ENCODE measurements at places on chromosomes 5 and 9.

DNA sequence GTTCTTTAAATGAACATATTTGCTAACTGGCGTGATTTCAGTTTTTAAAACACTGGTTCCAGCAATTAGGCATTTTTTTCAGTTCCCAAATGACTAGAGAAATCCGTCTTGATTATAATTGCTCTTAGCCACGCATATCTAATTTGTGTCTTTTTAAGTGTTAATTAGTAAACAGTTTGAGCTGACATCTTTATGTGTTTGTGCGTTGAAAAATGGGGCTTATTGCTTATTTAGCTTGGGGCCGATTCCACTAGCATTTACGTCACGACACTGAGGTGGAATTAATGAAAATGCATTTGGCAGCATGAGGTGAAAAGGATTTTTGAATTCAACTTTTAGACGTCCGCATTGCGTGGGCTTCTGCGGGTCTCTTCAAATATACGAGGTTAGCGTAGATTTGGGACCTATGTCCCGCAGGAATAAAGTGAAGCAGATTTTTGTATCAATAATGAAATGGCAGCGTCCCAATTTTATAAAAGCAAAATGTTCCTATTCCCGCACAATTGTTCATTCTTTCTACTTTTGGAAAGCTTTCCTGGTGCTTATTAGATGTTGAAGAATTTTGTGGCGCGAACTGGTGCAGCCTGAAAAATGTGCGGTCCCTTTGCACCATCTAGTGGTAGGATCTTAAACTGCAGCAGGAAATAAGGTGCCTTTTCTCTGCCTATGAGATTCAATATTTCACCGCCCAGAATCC is 122.7 kb upstream of the LMX1B start:
- peak; percentile 54 for DNase-seq

DNA sequence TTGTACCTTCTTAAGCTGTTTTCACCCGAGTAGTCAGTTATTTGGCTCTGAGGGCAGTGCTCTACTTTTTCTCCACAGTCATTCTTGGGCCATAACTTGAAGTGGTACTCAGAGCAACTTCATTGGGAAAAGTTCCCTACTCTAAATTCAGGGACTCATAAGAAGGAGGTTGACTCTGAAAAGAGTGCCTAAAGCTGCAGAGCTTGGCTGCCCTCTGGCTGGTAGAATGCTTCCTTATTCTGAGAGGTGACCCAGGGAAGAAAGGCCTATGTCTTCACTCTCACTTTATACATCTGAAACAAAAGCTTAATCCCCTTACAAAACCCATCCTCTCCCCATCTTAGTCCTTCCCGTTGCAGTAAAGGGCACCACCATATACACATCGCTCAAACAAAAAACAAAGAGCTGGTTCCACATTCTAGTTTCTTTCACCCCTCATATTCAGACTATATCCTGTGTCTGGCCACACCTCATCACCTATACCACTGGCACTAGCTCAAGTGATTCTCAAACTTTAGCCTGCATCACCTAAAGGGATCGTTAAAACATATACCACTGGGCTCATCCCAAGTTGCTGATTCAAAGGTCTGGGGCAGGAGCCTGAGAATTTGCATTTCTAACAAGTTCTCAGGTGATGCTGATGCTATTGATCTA is 7.9 kb downstream of the IGIP start:
- DNase-seq = no peak

GRCh38 chr5:8848997-8849594 is 696.8 kb downstream of the SEMA5A start:
- no peak for DNase-seq

DNA sequence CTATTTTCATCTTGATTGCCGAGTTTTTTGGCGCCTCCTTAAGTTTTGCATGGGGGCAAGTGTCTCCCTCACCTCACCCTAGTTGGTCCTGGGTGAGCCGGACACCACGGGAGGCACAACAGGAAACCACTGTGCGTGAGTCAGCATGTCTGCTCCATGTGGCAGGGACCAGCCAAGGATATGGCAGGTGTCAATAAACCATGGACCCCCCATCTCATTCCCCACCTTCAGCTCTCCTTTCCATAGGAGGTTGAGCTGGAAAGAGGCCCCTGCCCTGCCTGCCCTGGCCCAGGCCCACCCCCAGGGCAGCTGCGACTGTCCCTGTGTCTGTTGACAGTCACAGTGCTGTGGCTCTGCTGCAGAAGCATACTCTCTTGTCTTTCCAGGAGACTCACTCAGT is 3.1 kb downstream of the SPACA9 start:
- no peak for DNase-seq

- DNase-seq = no peak
Observed at GRCh38 chr9:33230756-33231622, 9.0 kb upstream of the SPINK4 start.

GRCh38 chr9:5778805-5779204 is 54.1 kb downstream of the ERMP1 start:
- DNase-seq = no peak

DNA sequence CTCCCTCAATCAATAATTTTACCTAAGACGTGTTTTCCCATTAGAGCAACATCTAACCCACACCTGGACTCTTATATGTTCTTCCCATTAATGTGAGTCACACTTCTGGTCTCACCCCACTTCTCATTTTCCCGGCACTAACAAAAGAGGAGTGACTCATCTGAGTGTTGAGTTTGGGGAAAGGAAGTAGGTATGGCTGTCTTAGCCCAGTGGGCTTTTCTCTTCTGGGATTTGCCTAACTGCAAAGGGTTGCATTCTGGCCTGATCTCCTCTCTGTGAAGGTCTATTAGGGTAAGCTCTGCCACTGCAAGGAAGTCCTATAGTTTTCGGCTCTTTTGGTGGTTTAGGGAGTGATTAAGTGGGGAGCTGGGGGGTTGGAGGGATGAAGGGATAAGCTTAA is 195.6 kb downstream of the KIAA0825 start:
- no peak for DNase-seq

DNA sequence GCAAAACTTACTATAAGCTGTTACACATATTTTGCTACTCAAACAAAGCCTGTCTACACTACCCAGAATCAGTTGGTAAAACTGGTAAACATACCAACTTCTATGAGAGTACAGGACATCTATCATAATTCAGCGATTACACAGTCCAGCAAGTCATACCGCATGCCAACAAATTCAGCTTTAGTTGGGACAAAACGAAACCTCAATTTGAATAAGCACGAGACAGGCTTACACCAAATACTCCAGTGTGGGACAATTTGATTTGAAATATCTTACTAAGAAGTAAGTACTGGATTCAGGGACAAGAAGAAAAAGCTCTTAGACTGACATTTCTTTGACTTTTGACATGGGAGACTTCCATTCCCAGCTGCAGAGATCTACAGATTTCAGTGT is 2.0 kb downstream of the NRG2 start:
- DNase-seq = no peak

DNA sequence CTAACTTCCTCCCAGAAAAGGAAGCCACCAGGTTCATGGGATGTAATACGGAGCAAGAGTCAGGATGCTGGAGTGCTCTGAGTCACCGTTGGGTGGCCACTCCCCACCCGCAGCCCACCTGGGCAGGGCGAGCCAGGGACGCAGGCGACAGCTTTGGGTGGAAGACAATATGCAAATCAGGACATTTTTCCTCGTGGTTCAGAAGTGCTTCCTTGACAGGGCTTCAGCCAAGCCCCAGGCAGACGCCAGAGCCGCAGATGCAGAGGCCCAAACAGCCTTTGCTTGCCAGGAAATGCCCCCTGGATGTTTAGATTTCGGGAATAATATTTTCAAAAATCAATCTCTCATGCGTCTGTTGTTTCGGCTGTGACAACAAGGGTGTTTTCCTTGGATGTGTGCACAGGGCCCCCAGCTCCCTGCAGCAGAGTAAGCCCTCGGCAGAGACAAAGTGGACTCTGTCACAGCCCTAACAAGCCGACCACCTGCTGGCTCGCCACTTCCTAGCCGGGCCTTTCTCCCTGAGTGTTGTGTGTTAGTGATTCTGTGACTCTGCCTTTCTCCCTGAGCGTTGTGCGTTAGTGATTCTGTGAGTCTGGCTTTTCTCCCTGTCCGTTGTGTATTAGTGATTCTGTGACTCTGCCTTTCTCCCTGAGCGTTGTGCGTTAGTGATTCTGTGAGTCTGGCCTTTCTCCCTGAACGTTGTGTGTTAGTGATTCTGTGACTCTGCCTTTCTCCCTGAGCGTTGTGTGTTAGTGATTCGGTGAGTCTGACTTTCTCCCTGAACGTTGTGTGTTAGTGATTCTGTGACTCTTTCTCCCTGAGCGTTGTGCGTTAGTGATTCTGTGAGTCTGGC is 11.8 kb upstream of the SLC9A3 start:
- no peak for DNase-seq

DNA sequence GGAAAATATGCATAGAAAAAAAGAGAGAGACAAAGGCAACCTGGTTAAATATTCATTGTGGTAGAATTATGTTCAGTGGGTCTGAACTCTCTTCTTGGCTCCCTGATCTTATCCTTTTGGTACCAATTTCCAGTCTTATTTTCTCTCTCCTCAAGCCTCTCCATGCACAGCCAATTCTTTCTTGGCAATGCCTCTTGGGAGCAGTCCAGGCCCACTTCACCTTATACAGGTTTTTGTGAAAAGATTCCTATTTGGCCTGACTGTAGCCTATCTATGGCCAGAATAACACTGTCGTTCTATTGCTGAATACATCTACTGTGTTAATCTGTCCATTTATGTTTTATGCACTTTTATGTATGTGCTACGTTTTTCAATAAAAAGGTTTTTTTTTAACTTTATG is 2.7 kb downstream of the ELOVL7 start:
- no peak for DNase-seq

GRCh38 chr5:96602776-96603175 is 59.4 kb upstream of the CAST start:
- DNase-seq = no peak
